Body of pancreas (tissue), 4 donors: ENCODE measurements at places on chromosomes 12 and 14. TPM values are rescaled to one million over a fixed set of nuclear protein-coding genes. Genes with fewer than 3 reads are reported as not detected.

DNA sequence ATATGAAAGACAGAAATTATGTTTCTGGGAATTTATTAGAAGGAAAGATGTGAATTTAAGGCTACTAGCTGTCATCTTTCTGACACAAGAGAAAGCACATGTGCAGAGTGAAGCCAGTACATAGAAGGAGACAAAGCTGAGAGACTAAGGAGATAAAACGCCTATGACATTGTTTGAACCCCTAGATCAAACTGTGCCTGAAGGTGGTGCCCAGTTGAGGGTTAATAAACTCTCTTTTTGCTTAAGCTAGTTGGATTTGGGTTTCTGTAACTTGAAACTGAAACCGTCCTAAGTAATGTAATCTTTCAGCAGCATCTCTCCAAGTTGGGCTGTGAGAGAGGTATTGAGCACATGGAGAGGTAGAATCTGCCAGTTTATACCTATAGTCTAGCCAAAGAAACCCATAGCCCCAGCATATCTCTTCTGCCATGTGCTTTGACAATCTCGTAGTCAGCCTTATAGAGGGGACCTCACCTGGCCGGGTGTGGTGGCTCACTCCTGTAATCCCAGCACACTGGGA is 84.2 kb downstream of the LRRC74A start:
- no peak for DNase-seq
- H3K4me1 ChIP-seq = peaks cover 17% of the 10 kb centered on the region
- H3K27me3 ChIP-seq = no peaks in the 10 kb centered on the region

GRCh38 chr14:103518422-103519042 is 4.1 kb downstream of the CKB start:
- no peaks in the 10 kb centered on the region for H3K27me3 ChIP-seq
- H3K4me3 ChIP-seq = no peak overlapping the region
- peak overlapping the region; percentile 7 for H3K27ac ChIP-seq

DNA sequence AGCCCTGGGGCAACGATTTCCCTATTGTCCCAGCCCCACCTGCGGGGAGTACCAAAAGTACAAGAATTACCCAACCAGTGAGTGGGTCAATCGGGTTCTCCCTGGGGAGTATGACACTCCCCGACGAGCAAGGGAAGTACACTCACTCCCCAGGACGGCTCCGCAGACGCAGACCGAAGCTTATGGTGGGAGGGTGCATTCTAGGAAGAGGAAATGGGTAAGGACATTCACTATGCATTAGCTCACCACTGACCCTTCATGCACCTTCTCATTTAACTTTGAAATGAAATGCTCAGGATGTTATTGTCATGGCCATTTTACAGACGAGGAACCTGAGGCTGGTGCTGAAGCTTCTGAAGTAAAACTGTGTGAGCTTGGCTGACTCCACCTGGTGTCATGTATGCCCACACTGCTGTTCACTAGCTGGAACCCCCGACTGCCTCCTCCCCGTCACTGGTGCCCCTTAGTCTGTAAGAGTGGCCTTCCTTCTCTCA is 45.8 kb upstream of the TMED10 start:
- no peaks in the 10 kb centered on the region for H3K36me3 ChIP-seq
- peaks cover 15% of the 10 kb centered on the region for H3K4me1 ChIP-seq
- no peak overlapping the region for H3K4me3 ChIP-seq
- H3K27ac ChIP-seq = no peak overlapping the region
- no peaks in the 10 kb centered on the region for H3K27me3 ChIP-seq

DNA sequence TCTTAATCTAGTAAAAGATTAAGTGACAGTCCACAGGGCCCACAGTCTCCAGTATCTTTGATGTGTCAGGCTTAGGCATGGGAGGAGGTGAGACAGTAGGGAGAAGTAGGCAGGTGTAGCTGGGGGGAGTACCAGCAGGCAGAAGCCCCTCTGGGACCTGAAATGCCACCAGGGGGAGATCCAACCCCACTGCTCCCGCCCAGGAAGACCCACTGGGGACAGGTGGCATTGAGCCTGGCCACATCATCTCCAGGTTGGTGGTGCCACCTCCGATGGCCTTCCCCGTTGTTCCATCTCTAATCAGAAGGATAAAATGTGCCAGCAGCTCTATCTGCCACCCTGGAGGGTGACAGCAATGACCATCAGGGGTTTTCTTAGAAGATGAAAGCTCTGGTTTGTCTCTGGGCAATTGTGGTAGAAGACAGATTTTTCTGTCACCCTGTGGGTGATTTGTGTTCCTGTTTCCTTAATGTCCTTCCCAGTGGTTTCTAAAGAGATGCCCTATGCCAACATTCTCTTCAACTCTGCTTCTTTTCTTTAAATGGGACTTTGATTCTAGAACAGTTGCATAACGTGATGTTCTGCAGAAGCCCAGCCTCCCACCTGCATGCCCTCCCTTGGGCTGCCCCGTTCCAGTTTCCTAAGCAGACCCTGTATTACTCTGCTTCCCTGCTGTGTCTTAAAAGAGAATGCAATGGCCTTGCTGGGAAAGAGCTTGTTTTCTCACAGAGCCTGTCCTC is 12.3 kb upstream of the SERPINA12 start:
- no peak overlapping the region for H3K4me3 ChIP-seq
- no peak overlapping the region for H3K27ac ChIP-seq
- H3K4me1 ChIP-seq = no peaks in the 10 kb centered on the region

DNA sequence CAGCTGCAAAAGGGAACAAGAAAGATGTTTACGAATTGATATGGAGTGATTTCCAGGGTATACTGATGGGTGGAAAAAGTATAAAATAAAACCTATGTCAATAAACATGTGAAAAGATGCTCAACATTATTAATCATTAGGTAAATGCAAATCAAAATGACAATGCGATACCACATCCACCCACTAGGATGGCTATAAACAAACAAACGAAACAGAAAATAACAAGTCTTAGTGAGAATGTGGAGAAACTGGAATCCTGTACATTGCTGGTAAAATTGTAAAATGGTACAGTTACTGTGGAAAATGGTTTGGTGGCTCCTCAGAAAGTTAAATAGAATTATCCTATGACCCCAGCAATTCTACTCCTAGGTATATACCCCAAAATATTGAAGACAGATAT is 9.5 kb upstream of the BEST3 start:
- no peak for DNase-seq
- no peaks in the 10 kb centered on the region for H3K4me1 ChIP-seq
- H3K4me3 ChIP-seq = no peak overlapping the region
- H3K27me3 ChIP-seq = no peaks in the 10 kb centered on the region
- H3K36me3 ChIP-seq = no peaks in the 10 kb centered on the region

DNA sequence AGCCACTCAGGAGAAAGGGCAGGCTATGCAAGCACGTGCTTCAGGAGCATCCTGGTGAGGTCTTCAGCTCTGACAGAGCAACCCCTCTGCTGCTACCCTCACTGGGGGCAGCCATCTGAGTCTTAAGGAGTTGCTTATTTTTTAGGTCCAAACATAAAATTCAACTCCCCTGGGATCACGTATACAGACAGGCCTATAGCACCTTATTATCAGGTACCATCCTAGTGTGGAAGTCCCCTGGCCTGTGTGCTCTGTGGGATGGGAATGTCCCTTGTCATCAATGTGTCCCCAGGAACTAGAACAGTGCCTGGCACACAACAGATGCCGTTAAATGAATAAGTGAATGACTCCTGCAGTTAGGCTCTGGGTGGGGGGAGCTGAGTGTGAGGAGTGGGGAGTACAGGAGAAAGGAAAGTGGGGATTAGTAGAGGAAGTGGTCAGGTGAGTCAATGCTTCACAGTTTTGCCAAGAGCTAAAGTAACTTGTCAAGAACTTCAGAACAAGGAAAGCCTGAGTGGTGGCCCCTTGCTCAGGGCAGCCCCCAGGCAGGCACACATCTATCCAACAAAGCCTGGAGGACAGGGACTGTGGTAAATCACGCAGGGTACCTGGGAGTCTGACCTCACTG is 33.5 kb downstream of the DAD1 start:
- H3K27me3 ChIP-seq = no peaks in the 10 kb centered on the region
- no peak overlapping the region for H3K4me3 ChIP-seq
- no peak for DNase-seq
- peaks cover 41% of the 10 kb centered on the region for H3K4me1 ChIP-seq
- H3K36me3 ChIP-seq = no peaks in the 10 kb centered on the region
- no peak overlapping the region for H3K27ac ChIP-seq

MSI1 gene
- 1.3 TPM for total RNA-seq

GDF3 gene
- not detected for total RNA-seq

- no peak overlapping the region for H3K27ac ChIP-seq
- DNase-seq = no peak
- no peaks in the 10 kb centered on the region for H3K4me1 ChIP-seq
- no peaks in the 10 kb centered on the region for H3K36me3 ChIP-seq
- no peak overlapping the region for H3K4me3 ChIP-seq
Observed at GRCh38 chr12:24408305-24408704, 458.8 kb upstream of the SOX5 start.

GRCh38 chr12:132651444-132652100 is 33.0 kb downstream of the P2RX2 start:
- no peak overlapping the region for H3K4me3 ChIP-seq
- no peaks in the 10 kb centered on the region for H3K4me1 ChIP-seq
- H3K27ac ChIP-seq = no peak overlapping the region
- DNase-seq = no peak

DNA sequence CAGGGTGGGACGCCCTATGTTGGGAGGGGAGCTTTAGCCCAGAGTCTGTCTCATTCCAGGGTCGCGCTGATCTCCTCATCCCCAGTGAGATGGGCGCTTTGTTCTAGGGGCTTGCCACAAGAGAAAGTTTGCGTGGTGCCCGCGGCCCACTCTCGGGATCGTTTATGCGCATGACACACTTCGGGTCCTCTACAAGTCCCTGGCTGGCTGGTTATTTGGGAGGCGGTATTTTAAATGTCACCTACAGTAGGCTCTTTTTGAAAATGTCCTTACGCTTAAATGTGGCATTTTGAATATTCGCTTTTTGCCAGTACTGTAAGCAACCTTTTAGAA is 541 bp downstream of the GOLT1B start:
- peak overlapping the region; percentile 89 for H3K27ac ChIP-seq
- H3K36me3 ChIP-seq = no peaks in the 10 kb centered on the region
- H3K4me1 ChIP-seq = peaks cover 43% of the 10 kb centered on the region
- no peaks in the 10 kb centered on the region for H3K27me3 ChIP-seq

ACSS3 gene
- total RNA-seq = 9.9 TPM

SERPINA5 gene
- total RNA-seq = 101 TPM

- no peaks in the 10 kb centered on the region for H3K27me3 ChIP-seq
Observed at GRCh38 chr14:49879646-49880204, 13.2 kb upstream of the ARF6 start.

DNA sequence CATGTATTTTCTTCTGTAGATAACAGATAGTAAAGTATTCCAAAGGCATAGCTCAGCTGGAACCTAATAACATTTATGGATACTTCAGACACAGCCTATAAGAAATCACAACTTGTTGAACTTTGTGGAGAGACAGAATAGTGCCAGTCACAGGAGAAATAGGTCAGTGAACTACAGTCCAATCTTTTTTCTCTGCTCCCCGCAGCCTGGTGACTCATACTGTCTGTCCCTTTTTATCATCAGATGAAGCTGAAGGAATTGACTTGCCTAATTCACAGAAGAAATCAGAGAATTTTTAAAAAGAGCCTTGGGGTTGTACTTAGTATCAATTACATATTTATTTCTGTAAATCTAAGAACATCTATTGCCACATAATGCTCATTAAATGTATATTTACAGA is 222.3 kb downstream of the ALG10 start:
- no peaks in the 10 kb centered on the region for H3K36me3 ChIP-seq
- no peak overlapping the region for H3K27ac ChIP-seq
- no peaks in the 10 kb centered on the region for H3K27me3 ChIP-seq
- DNase-seq = no peak
- no peak overlapping the region for H3K4me3 ChIP-seq

DNA sequence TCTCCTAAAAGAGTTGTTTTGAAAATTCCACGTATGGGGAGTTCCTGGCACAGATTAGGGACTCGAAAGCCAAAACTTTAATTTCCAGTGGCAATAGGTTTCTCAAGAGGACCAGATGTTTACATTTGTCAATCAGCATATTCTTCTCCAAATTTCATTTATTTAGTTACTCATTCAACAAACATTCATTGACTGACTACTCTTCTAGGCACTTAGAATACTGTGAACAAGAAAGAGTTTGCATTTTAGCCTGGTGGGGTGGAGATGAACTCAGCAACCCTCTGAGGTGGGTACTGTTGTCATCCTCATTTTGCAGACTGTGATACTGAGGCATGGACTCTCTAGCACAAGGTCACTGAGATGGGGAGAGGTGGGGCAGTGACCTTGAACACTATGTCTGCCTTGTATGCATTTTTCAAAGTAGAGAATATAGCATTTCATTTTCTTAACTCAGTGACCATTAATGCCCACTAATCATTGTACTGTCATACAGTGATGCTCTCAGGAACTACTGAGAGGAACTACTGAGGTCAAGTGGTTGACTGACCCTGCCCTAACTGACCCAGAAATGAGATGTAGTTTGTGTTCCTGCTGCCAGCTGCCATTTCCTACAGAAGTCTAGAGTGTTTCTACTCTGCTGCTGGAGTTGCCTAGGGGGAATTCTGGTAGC is 2.2 kb downstream of the L3HYPDH start:
- peak overlapping the region; percentile 96 for H3K27ac ChIP-seq
- DNase-seq = no peak
- no peaks in the 10 kb centered on the region for H3K36me3 ChIP-seq
- H3K27me3 ChIP-seq = no peaks in the 10 kb centered on the region
- H3K4me3 ChIP-seq = no peak overlapping the region

- no peak overlapping the region for H3K4me3 ChIP-seq
- no peaks in the 10 kb centered on the region for H3K4me1 ChIP-seq
- no peak for DNase-seq
Observed at GRCh38 chr14:42123526-42123925, 516.9 kb downstream of the LRFN5 start.

GRCh38 chr12:46492471-46493085 is 120.0 kb upstream of the SLC38A2 start:
- H3K36me3 ChIP-seq = no peaks in the 10 kb centered on the region
- H3K4me3 ChIP-seq = no peak overlapping the region
- peak overlapping the region; percentile 29 for H3K27ac ChIP-seq
- H3K4me1 ChIP-seq = peaks cover 23% of the 10 kb centered on the region

- H3K36me3 ChIP-seq = no peaks in the 10 kb centered on the region
- H3K27ac ChIP-seq = no peak overlapping the region
- no peaks in the 10 kb centered on the region for H3K4me1 ChIP-seq
- no peaks in the 10 kb centered on the region for H3K27me3 ChIP-seq
- no peak for DNase-seq
- no peak overlapping the region for H3K4me3 ChIP-seq
Observed at GRCh38 chr12:65565601-65566560, 258.4 kb upstream of the HMGA2 start.

- peaks cover 25% of the 10 kb centered on the region for H3K4me1 ChIP-seq
- no peak for DNase-seq
- H3K4me3 ChIP-seq = no peak overlapping the region
- no peak overlapping the region for H3K27ac ChIP-seq
Observed at GRCh38 chr12:92027701-92028440, 117.8 kb downstream of the BTG1 start.

TM9SF1 gene
- 59.7 TPM for total RNA-seq

SPIC gene
- not detected for total RNA-seq

EPYC gene
- not detected for total RNA-seq

POP5 gene
- total RNA-seq = 23.9 TPM

FOXN4 gene
- not detected for total RNA-seq

TSPAN9 gene
- 14.0 TPM for total RNA-seq

GRCh38 chr12:76745343-76745742 is 18.6 kb upstream of the ZDHHC17 start:
- DNase-seq = no peak
- no peak overlapping the region for H3K4me3 ChIP-seq
- no peaks in the 10 kb centered on the region for H3K4me1 ChIP-seq
- no peaks in the 10 kb centered on the region for H3K36me3 ChIP-seq
- no peak overlapping the region for H3K27ac ChIP-seq
- no peaks in the 10 kb centered on the region for H3K27me3 ChIP-seq

SAMD15 gene
- not detected for total RNA-seq

MAPK1IP1L gene
- 13.2 TPM for total RNA-seq

BEGAIN gene
- total RNA-seq = 28.7 TPM
